ENCODE measurements at places on chromosomes 1 and 21.

GRCh38 chr1:10216090-10216749 lies 5.8 kb downstream of the KIF1B start:
- H3K27me3 ChIP-seq, result no peaks in the 10 kb centered on the region
- peak overlapping the region; percentile 62 for H3K4me3 ChIP-seq
- H3K36me3 ChIP-seq, result no peaks in the 10 kb centered on the region
- H3K27ac ChIP-seq, result peak overlapping the region; percentile 72
- DNase-seq, result no peak

DNA sequence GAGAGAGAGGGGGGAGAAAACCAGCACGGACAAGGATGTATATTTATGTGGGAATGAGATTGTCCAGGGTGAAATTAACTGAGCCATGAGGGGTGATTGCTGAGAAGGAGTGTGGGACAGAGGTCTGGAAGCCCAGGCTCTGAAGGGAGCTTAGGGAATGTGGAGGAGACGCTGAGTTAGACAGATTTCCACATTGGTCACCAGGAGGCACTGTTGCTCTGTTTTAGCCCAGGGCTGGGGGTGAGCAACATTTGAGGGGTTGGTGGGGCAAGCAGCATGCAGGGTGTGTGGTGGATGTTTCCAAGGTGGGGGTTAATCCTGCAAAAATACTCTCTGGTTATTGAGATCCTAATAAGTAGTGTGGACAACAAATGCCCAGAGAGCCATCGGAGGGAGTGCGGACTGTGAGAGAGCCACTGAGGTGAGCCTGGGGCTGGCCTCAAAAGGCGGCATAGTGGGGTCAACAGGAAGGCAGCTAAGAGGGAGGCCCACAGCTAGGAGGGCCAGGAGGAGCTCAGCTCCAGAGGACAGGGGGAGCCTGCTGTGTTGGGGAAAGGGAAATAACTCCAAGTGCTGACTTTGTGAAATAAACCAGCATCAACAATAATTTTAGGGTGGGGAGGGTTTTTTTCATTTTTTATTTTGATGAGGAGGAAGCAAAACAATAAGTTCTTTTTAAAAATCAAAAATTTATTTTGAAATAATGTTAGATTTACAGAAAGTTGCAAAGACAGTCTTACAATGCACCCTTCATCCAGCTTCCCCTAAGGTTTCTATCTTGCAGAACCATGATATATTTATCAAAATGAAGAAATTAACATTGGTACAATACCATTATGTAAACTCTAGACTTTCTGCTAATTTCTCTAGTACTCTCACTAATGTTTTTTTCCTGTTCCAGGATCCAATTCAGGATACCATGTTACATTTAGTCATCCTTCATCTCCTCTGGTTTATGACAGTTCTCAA lies 82.8 kb upstream of the CD34 start:
- no peaks in the 10 kb centered on the region for H3K36me3 ChIP-seq
- H3K4me1 ChIP-seq, result no peaks in the 10 kb centered on the region
- no peak overlapping the region for H3K4me3 ChIP-seq
- no peak overlapping the region for H3K27ac ChIP-seq
- DNase-seq, result peak; percentile 36

GRCh38 chr1:110240476-110241210 lies 30.5 kb downstream of the KCNC4 start:
- no peaks in the 10 kb centered on the region for H3K27me3 ChIP-seq
- H3K27ac ChIP-seq, result no peak overlapping the region
- H3K36me3 ChIP-seq, result no peaks in the 10 kb centered on the region
- no peak overlapping the region for H3K4me3 ChIP-seq
- peaks cover 13% of the 10 kb centered on the region for H3K4me1 ChIP-seq

- no peaks in the 10 kb centered on the region for H3K4me1 ChIP-seq
- no peak overlapping the region for H3K4me3 ChIP-seq
- no peak for DNase-seq
- no peak overlapping the region for H3K27ac ChIP-seq
- peaks cover 5% of the 10 kb centered on the region for H3K27me3 ChIP-seq
Observed at GRCh38 chr1:168691541-168691940, 37.5 kb downstream of the DPT start.

DNA sequence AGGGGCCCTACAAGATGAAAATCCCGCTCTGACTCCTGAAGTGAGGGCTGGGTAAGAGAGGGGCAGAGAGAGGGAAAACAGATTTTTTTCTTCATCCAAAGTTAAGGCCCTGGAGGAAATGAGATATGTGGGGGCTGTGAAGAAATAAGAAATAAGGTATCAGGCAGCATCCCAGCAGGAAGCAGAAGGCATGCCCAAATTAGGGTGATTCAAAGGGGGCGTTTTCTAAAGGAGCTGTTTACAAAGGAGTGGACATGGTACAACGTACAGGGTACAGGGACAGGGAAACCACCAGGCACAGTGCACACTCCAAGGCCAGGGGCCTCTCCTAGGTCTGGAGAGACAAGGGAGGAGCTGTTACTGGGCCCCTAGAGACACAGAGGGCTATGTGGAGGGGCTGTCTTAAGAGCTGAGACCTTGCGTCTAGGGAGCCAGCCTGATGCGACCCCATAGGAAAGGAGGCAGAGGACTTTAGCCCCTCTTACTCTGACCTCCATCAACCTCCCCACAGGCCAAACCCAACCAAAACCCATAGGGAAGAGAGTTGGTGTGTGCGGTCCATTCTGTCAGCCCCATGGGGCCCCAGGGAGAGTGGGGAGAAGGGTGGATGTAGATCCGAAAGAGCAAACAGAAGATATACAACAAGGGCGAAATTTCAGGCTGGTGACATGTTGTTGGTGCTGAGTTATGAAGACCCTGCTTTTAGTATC lies 38.6 kb downstream of the STYXL2 start:
- no peaks in the 10 kb centered on the region for H3K4me1 ChIP-seq
- H3K27me3 ChIP-seq, result peaks cover 44% of the 10 kb centered on the region
- no peaks in the 10 kb centered on the region for H3K36me3 ChIP-seq
- H3K27ac ChIP-seq, result no peak overlapping the region
- no peak overlapping the region for H3K4me3 ChIP-seq

Data from activated CD8-positive, alpha-beta memory T cell treated with anti-CD3 and anti-CD28 coated beads, Interleukin-2, amount 10 ng/mL, durations not matched to agents 7 days and 5 days (primary cell).